ENCODE measurements at places on chromosomes 5 and 9. TPM values are rescaled to one million over a fixed set of nuclear protein-coding genes. Genes with fewer than 3 reads are reported as not detected.

The UBE2QL1 gene
- total RNA-seq: not detected

- peaks cover 7% of the 10 kb centered on the region for H3K4me1 ChIP-seq
- H3K27me3 ChIP-seq: no peaks in the 10 kb centered on the region
- no peak overlapping the region for H3K4me3 ChIP-seq
- DNase-seq: no peak
- no peak overlapping the region for H3K27ac ChIP-seq
- no peaks in the 10 kb centered on the region for H3K36me3 ChIP-seq
These were observed 41.2 kb upstream of the SYNPO start for GRCh38 chr5:150599281-150599680.

- H3K27me3 ChIP-seq: no peaks in the 10 kb centered on the region
- no peaks in the 10 kb centered on the region for H3K4me1 ChIP-seq
- no peak overlapping the region for H3K4me3 ChIP-seq
- no peaks in the 10 kb centered on the region for H3K36me3 ChIP-seq
These were observed 592.4 kb downstream of the KIF4B start for GRCh38 chr5:155605920-155606319.

GRCh38 chr5:122940890-122941289 lies 95.5 kb downstream of the SNX24 start:
- no peak overlapping the region for H3K4me3 ChIP-seq
- no peak for DNase-seq
- H3K4me1 ChIP-seq: no peaks in the 10 kb centered on the region
- no peaks in the 10 kb centered on the region for H3K27me3 ChIP-seq

DNA sequence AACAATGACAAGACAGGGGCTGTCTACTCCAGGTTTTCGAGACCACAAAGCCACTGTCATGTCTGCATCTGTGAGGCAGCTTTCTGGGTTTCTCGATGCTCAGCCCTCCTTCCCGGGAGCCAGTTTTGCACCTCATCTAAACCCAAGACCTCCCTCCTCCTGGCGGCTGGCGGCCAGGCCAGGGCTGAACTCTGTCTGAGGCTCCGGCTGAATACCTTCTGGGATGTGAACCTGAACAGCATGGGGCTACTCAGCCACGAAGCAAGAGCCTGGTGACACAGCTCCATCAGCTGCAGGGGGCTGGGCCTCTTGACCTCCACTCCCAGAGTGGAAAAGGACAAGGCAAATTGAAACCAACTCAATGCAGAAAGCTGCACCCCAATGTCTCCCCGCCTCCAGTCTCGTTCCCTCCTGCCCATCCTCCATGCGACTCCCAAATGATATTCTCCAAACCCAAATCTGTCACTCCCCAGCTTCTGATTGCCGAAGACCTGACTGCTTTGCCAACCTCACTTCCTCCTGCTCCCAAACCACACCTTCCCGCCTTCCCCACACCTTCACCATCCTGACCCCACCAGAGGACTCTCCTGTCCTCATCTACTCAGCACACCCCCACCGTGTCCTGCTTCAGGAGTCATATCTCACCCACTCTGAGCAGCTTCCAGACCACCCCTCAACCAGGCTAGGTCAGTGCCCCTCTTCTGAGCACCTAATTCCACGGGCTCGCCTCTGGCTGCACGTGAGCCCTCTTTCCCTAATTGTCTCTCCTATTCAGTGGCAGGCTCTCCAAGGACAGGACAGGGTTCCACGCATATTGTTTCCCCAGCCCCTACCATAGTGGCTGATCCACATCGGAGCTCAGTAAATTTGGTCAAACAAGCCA lies 4.5 kb downstream of the ANKS6 start:
- H3K4me3 ChIP-seq: no peak overlapping the region
- no peaks in the 10 kb centered on the region for H3K27me3 ChIP-seq
- no peak for DNase-seq
- no peak overlapping the region for H3K27ac ChIP-seq
- peaks cover 9% of the 10 kb centered on the region for H3K4me1 ChIP-seq
- peaks cover 15% of the 10 kb centered on the region for H3K36me3 ChIP-seq

DNA sequence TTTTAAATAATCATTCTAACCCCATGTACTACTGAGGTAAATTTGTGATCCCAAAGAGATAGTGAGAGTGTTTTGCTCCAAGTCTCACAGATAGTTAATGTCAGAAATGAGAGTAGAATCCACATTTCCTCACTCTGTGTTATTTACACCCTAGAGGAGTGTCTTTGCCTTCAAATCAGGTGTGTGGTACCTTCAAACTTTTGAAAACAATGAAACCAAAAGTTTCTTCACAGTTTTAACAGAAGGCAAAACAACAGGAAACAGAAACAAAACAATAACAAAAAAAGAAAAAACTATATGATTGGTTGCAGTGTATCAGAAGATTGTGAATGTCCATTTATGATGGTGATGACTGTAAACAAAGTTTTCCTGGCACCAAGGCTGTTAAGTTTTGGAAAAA lies 85.9 kb downstream of the ERBIN start:
- no peaks in the 10 kb centered on the region for H3K27me3 ChIP-seq
- peaks cover 17% of the 10 kb centered on the region for H3K36me3 ChIP-seq
- H3K4me1 ChIP-seq: peaks cover 2% of the 10 kb centered on the region
- no peak overlapping the region for H3K27ac ChIP-seq
- no peak for DNase-seq

The GFI1B gene
- not detected for total RNA-seq

The CBY3 gene
- total RNA-seq: 0.18 TPM

GRCh38 chr5:96919754-96920197 lies 16.1 kb upstream of the LNPEP start:
- no peak overlapping the region for H3K27ac ChIP-seq
- peaks cover 4% of the 10 kb centered on the region for H3K4me1 ChIP-seq
- no peaks in the 10 kb centered on the region for H3K36me3 ChIP-seq

Data from IMR-90 (cell line).